ENCODE measurements at places on chromosomes 2 and 18. TPM values are rescaled to one million over a fixed set of nuclear protein-coding genes. Genes with fewer than 3 reads are reported as not detected.
A peak's percentile ranks its signal among the peaks of the same experiment; 100 is the strongest.

SEPTIN10 gene
- polyA plus RNA-seq = 130 TPM

DNA sequence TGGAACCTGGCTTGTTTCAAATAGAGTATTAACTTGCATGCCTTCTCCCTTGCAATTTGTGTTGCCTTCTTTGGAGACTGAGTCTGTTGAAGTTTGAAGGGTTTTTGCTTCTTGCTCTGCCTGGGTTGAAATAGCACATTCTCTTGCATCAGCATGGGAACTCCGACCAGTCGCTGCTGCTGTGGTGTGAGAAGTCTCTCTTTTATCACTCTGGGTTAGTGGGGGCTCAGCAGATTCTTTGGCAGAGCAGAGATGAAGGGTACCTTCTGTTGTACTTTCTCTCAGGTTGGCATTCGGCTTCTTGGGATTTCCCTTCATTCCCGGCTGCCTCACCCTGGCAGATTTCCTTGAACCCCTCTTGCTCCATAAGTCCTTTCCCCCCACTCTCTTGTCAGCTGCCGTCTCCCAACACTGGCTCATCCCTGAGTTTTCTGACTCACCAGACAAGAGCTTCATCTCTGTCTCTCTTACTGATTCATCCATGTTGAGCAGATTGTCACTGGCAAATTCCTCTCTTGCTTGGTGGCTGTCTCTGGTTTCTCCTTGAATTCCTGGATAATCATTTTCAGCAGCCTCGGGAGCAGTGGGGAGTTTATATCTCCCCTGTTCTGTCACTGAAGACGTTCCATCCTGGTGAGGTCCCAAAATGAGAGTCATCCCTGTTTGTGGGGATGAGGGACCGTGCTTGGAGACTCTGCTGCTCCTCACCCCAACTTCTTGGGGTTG is 49.9 kb downstream of the ALPK2 start:
- no peak for DNase-seq

- peak; percentile 39 for DNase-seq
Measured at GRCh38 chr2:174682007-174682577, 82.2 kb downstream of the CHRNA1 start.

- DNase-seq = no peak
Measured at GRCh38 chr2:215847718-215848117, 165.6 kb downstream of the MREG start.

AMER3 gene
- polyA plus RNA-seq = 0.99 TPM

MROH2A gene
- polyA plus RNA-seq = 5.1 TPM

DUSP28 gene
- polyA plus RNA-seq = 19.3 TPM

GRCh38 chr18:35581898-35582641 is 530 bp downstream of the GALNT1 start:
- peak; percentile 32 for DNase-seq

DNA sequence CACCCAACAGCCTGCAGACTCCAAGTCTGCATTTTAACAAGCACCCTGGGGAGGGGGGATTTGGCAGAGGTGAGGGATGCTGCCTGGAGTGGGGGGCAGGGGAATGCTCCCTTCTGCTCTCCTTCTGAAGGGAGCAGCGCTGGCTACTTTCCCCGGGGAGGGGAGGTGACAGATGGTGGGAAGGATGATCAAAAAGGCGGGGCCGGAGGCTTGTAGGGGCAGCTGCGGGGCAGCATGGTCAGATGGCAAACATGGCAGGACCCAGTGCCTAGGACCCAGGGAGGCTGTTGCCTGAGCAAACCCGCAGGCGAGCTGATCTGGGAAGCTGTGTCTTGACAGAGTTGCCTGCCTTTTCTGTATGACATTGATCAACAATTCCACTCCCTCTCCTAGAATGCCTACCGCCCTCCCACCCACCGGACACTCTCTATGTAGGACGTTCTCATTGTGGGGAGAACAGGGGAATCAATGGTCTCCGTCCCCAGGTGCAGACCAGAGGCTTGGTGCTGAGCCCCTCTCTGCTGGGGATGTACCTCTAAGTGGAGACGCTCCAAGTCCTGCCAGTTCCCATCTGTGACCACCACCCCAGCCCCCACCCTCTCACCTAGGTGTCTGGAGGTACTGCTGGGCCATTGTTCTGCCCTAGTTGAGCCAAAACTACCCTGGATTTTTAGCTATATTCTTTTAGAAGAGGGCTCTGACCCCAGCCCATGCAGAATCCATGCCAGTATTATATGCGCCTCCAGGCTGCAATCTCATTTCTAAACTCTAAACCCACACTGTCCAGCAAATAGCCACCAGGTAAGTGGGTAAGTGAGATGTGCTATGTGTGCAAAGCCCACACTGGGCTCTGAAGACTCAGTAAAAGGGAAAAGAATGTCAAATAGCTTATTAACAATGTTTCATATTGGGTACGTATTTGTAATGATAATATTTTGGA is 89.7 kb upstream of the SEC11C start:
- no peak for DNase-seq

DNA sequence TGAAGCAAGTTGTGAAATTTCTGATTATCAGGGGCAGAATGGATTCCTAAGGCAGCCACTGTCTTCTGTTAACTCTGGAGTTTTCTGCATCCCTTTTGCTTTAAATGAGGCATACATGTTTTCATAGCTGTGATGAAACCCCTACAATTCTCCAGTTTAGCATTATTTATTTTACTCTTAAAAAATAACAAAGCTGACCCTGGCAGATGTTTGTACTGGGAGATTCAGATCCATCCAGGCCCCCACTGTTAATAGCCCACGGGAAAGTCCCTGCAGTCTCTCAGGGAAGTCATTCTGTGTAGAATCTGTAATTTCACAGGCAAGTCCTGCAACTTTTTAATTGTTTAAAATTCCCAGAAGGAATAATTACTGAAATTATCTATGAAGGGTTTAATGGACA is 353 bp upstream of the SULT1C4 start:
- DNase-seq = no peak

DNA sequence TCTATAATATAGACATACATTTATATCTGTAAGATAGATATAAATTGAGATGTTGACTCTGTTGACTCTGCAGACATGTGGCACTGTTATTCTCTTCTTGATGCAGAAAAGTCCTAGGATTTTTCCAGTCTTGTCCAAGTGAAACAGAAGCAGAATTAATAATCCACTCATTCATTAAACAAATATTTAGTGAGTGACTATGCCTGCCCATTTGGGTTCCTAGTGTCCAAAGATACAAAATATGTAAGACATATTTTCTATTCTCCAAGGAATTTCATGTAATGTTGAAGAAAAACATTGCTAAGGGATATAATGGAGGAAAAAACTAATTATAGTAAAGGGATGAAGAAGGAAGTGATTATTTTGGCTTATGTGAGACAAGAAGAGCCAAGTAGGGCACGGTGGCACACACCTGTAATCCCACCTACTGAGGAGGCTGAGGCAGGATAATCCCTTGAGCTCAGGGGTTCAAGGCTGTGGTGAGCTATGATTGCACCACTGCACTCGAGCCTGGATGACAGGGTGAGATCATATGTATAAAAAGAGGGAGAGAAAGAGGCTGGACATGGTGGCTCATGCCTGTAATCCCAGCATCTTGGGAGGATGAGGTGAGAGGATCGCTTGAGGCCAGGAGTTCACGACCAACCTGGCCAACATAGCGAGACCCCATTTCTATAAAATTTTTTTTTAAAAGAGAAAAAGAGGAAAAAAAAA is 19.9 kb upstream of the PLEKHH2 start:
- DNase-seq = no peak

GRCh38 chr2:57199663-57200062 is 846.9 kb upstream of the VRK2 start:
- no peak for DNase-seq

Measured in testis (tissue), 5 donors.